Activated CD4-positive, alpha-beta T cell treated with anti-CD3 and anti-CD28 coated beads, Interleukin-10, Interleukin-2, amounts not matched to agents 100 ng/mL and 50 ng/mL, durations not matched to agents 16 hours and 8 hours (primary cell): ENCODE measurements at places on chromosomes 2 and 18.

- no peak for DNase-seq
Measured at GRCh38 chr2:148501545-148501944, 143.0 kb upstream of the EPC2 start.

DNA sequence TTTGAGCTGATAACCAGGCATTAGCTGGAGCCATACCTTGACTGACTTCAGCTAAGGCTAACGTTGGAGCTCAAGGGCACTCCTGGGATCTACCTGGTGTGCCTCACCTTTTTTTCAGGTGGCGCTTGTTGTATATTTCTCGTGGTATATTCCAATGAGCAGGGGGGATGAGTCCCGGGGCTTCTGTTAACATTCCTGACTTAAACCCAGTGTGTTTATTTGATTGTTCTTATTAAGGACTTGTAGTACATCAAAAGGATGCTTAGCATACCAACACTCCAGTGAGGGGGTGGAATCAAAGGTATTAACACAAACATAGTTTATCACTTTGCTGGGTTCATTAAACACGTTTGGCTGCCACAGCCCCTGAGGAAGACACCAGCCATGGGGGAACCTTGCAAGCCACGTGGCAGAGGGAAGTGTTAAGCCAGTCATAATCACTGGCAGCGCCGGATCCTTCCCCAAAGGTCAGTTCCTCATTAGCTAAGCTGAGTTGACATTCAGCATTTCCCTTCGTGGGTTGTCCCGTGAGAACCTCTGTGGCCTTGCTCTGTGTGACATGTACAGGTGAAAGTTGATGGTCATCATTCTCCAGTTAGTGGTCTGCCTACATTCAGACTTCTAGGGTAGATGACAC lies 119.5 kb upstream of the MCFD2 start:
- DNase-seq = no peak

DNA sequence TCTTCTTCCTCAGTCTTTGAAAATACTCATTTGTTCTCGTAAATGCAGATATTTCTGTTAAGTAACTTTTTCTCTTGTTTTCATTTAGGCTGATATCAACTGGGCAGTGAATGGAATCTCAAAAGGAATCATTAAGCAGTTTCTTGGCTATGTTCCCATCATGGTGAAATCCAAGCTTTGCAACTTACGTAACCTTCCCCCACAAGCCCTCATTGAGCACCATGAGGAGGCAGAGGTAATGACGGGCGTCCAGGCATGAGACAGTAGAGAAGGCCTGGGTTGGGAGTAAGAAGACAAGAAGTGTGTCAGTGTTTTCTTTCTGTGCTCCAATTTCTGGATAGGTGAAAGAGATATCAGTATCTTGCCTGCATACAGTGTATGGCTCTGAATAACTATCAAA lies 5.1 kb downstream of the POLR1B start:
- no peak for DNase-seq

- DNase-seq = no peak
Measured at GRCh38 chr2:192123847-192124246, 70.9 kb downstream of the TMEFF2 start.

GRCh38 chr2:219661955-219662395 lies 34.5 kb downstream of the SLC4A3 start:
- no peak for DNase-seq
